Muscle of arm (tissue), 14 donors: ENCODE measurements at places on chromosomes 7 and 10.

DNA sequence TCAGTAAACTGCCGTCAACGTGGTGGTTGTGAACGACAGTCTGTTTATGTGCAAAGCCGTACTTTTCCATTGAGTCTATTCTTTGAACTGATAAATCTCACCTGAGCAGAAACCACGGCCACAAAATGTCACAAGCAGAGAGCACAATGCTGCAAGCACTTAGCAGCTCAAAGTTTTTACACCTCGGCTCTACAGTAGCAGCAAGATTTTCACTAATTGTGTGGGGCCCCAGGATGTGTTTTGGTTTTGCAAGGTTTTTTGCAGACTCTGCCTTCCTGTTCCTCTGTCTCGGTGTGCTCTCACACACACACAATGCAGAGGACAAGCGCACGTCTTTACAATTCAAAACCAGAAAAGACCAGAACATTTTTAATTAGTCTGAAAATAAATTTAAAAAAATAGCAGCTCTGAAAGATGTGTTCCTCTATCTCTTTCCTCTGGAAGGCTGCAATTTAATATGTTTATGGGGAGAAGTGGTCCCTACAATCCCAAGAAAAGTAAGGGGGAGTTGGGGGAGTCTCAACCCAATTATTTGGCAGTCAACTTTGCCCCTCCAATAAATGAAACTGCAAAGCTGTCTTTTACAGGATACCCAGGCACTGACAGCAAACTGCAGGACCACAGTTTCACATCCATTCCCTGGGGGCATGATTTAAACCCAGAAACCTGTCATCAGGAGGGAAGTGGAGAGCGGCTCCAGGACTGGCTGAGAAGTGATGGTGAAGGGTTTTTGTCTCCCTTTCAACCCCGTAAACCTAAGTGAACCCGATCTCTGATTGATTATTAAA lies 73.8 kb upstream of the SFMBT2 start:
- no peak for DNase-seq

GRCh38 chr7:33979807-33980355 lies 74.5 kb downstream of the BMPER start:
- no peak for DNase-seq

DNA sequence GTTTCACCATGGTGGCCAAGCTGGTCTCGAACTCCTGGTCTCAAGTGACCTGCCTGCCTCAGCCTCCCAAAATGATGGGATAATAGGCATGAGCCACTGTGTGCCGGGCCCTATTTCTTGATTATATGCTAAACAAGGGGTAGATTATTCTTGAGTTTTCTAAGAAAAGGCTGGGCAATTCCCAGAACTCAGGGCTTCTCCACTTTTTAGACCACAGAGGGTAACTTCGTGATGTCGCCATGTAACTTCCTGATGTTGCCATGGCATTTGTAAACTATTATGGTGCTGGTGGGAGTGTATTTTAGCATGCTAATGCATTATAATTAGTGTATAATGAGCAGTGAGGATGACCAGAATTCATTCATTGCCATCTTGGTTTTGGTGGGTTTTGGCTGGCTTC lies 35.8 kb downstream of the OTUD1 start:
- no peak for DNase-seq

- DNase-seq: peak; percentile 66
Measured at GRCh38 chr10:104300002-104300735, 31.2 kb downstream of the GSTO2 start.

DNA sequence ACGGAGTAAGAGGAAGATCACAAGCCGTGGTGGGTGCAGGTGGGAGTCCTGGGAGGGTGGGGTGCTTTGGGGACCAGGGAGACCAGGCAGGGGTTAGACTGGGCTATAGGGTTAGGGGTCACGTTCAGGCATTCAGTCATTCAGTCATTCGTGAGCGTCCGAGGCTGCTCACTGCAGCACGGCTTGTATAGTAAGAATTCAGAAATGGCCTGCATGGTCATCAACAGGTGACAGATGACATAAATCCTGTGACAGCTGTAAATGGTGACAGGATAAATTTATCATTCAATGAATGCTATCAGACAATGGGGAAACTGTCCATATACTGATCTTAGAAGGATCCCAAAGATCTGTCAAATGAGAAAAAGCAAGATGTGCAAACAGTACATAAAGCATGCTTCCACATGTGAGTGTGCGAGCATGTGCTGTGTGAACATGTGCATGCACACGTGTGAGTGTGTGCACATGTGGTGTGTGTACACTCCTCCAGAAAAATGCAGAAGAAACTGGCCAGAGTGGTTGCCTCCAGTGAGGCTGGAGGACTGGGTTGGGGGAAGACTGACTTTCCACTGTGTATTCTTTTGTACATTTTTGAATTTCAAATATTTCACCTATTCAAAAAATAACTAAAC lies 32.0 kb upstream of the SMARCD3 start:
- no peak for DNase-seq

- peak; percentile 87 for DNase-seq
Measured at GRCh38 chr10:113475381-113475807, 77.5 kb upstream of the HABP2 start.

GRCh38 chr10:49139028-49139845 lies 5.4 kb upstream of the FAM170B start:
- no peak for DNase-seq

DNA sequence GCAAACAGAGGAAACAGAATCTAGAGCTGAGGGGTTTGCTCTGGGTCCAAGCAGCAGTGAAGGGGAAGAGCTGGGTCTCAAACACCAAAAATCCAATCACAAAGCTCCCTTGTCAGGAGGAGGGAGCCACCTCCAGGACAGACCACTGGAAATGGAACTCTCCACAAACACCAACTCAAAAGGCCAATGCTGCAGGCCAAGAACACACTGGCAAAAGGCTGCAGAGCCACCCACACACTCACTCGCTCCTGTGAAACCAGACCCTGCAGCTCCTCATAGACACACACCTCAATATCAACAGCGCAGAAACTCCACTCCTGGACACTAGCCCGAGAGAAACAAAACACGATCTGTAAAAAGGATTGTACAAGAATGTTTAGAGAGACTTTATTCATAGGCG lies 213.5 kb downstream of the PTPRN2 start:
- no peak for DNase-seq

GRCh38 chr7:115145512-115145911 lies 223.6 kb downstream of the MDFIC start:
- no peak for DNase-seq

- DNase-seq: no peak
Measured at GRCh38 chr7:24836084-24836483, 78.8 kb upstream of the GSDME start.

DNA sequence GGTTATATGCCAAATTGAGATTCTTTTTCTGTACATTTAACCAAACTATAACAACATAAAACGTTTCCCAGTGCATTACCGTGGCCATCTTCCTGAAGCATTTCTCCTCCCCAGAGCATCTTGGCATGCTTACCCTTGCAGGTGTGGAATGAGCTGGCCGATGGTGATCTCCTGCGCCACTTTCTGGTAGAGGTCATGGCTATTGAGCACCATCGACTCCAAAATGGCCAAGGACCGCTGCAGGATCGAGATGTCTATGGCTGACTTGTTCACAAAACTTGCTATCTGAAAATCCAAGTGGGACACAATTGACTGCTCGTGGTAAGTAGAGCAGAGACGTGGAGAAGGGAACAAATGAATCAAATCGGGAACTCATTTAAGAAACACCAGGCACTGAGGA lies 223.9 kb downstream of the ELMO1 start:
- DNase-seq: no peak

DNA sequence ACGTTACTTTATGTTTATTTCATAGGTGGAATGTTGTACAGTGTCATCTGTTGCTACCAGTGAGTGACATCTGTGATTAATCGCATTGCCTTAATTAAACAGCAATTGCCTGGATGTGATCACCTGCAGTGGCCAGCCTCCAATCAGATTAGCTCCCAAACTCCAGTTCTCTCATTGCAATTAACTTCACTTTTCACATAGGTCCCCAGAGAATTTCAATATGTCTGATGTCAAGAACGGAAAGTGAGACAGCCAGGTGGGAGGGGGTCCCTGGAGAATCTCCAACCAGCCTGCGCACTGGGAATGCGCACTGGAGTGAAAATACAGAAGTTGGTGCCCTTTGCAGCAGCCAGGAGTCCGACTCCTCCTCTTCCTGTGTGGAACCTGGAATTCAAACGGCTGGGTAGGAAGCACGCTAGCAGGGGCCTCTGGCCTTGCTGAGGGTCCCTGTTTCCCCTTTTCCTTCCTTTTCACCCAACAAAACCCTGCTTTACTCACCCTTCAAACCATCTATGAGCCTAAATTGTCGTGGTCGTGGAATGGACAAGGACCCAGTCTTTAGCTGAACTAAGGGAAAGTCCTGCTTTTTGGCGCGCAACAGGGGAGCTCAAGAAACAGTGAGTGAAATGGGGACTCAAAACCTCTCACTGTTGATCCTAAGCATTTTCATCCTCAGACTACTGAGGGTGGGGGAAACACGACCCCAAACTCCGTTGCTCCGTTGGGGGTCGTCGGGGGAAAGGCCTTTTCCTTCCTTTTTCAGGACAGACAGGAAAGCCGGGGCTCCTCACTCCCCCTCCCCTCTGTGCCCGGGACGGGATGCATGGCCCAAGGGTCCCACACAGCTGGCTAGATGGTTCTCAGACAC lies 1355.5 kb upstream of the LRRTM3 start:
- DNase-seq: peak; percentile 59

DNA sequence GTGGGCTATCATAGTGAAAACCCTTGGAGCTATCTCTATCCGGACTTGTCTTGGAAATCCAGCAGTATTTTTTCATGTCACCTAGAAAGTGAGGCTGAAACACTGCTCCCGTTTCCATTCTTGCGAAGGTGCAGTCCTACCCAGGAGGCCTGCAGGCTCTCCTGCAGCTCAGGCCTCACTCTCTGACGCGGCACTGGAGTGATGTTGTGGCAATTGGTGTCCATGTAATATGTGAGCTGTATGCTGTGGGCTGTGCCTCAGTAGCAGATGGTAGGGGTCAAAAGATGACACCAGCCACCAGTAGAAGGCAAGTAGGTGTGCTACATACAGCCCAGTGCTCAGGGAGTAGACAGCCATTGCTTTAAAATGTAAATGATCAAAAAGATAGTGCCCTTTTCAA lies 28.1 kb upstream of the ZNF680 start:
- no peak for DNase-seq

DNA sequence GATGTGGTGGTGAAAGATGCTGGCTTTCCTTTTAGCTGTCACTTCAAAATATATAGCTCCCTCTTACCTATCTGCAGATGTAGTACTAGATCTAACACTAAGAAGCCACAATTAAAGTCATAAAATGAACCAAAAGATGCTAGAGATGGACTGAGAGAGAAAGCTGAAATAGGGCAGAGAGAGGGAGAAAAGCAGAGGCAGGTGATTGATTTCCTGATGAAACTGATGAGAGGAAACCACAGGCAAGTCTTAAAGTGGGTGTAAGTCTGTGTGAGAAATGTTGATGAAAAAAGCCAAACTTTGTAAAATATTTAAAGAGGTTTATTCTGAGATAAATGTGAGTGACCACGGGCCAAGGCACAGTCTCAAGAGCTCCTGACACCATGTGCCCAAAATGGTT lies 194.3 kb upstream of the MBL2 start:
- DNase-seq: no peak

DNA sequence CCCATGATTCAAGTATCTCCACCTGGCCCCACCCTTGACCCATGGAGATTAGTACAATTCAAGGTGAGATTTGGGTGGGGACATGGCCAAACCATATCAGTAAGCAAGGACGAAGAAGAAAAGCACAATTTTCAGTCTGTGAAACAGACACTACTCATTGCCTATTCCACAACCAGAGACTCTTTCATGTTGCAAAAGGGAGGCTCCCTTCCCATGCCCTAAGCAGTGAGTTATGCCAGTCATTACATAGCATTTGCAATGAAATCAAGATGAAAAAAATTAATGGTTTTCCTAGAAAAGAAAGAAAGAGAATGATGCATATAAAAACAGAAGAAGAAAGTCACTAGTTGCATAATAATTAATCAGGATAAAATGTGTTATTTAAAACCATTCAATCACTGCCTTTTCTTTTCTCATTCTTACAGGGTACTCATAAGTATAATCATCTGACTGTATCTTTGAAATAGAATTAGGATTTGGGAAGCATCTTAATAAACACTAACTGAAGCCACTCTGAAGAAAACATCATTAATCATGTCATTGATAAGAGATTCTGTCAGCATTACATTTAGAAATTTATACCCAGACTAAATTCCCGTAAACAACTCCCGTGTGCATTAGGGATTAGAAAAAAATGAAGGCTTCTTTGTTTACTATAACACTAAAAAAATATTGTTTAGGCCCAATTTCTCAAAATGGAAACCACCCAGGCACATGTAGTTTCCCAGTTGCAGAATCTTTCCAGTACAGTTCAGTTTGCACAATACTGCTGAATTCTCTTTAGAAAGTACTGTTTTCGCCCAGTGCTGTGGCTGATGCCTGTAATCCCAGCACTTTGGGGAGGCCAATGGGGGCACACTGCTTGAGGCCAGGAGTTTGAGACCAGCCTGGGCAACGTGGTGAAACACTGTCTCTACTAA lies 9.1 kb downstream of the PRPS1L1 start:
- no peak for DNase-seq

DNA sequence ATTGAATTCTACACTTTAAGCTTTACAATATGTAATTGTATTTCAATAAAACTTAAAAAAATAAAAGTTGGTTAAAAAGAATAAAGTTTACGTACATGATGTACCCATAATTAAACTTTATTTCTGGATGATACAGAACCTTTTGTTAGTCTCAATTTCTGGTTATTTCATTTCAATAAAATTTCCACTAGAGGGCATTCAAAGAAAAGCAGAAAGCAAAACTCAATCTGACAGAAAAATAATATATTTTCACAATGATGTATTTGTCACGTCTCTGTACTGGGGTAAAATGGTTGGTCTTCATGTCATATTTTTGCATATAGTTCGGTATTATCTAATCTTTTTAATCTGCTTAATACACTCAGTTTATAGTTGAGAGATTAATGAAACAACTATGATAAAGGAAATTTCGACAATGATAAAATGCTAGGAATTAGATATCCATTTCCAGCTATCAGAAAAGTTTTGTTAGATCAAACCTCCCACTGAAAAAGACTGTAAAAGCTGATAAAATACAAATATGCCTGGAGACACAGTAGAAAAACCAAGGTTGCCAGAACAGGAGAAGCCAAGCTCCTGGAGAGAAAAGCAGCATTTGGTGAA lies 27.4 kb downstream of the ASZ1 start:
- DNase-seq: no peak

GRCh38 chr10:34766266-34766600 lies 48.9 kb downstream of the PARD3 start:
- no peak for DNase-seq
